ENCODE measurements at places on chromosomes 7 and 10.

GRCh38 chr10:4662576-4663161 lies 163.3 kb upstream of the AKR1E2 start:
- no peak for DNase-seq

GRCh38 chr10:369684-370448 lies 234.6 kb downstream of the ZMYND11 start:
- DNase-seq, result no peak

GRCh38 chr10:5360318-5360915 lies 4.3 kb upstream of the UCN3 start:
- no peak for DNase-seq

GRCh38 chr10:92122941-92123450 lies 167.9 kb downstream of the CPEB3 start:
- no peak for DNase-seq

- peak; percentile 84 for DNase-seq
These were observed 12.4 kb upstream of the HUS1 start for GRCh38 chr7:47991741-47992311.

DNA sequence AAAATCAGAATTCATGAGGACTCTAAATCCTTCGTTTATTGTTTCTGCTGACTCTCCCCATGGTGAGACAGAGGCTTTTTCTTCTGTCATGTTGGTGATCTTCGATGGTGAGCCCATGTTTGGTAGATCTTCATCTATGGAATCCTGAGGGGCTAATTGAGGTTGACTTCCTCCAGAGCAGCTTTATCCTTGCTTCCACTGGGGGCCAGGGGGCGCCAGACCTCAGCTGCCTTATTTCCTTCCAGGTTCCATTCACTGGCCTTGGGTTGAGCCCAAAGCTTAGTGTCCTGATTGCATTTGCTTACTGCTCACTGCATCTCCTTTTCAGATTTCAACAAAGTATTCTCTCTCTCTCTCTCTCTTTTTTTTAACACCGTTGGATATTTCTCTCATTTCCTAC lies 80.7 kb downstream of the GCC1 start:
- no peak for DNase-seq

DNA sequence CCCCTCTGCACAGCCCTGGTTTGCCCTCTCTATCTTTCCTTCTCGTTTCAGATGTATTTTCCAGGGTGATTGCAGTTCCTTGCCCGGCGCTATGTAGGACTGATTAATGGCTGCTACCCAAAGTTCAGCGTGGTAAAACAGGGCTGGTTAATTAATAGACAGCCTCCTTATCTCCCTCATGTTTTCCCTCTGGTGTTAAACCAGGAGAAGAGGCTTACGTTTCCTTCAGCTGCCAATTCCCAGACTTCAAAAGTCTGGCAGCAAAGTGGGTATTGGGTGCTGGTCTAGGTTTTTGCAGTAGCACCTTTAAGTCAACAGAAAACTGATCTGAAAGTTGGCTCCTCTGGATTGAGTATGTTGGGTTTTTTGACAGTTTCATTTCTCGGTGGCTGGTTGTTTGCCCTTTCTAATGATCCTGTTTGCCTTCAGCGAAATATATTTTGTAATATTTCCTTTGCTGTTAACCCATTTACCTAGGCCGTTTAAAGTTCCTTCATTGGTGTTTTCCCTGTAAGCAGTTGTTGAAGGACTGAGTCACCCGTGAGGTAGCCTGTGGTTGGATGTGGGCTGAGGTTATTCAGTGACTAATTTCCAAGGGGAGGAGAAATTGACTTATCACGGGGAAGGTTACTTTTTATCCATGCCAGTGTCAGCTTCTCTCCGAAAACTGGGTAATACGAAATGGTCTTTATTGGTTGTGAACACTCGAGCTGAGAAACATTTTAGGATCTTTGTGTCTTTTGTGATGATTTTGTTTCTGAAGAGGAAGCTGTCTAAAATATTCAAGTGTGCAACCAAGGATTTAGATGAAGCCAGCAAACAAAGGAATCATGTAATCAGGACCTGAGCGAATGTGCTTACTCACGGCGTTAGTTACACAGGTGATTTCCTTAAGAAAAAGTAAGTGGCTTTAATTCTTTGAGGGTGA lies 257.2 kb downstream of the KIAA1217 start:
- no peak for DNase-seq

DNA sequence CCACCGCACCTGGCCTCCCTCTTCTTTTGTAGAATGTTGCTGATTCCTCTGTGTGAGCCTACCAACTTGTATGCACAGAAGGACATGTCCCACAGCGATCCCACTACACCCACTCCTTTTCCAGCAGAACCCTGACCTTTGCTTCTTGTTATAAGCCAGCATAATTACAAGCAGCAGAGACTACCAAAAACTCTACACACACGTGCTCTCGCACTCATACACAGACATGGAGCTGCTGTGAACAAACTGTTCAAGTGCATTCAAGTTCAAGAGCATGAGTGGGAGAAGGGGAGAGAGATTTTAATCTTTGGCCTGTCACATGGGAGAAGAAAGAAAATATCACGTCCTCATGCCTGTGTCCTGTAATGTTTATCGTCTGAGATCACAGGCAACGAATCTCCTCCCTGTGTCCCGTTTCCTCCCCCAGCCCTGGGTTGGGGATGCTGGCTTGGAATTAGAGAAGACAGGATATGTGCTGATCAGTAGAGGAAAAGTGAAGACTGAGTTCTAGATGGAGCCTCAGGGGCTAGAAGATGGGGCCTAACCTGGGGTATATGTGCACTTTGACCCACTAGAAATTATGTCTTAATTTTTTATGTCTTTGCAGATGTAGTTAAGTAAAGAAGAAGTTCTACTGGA lies 79.6 kb downstream of the NHLRC2 start:
- no peak for DNase-seq

DNA sequence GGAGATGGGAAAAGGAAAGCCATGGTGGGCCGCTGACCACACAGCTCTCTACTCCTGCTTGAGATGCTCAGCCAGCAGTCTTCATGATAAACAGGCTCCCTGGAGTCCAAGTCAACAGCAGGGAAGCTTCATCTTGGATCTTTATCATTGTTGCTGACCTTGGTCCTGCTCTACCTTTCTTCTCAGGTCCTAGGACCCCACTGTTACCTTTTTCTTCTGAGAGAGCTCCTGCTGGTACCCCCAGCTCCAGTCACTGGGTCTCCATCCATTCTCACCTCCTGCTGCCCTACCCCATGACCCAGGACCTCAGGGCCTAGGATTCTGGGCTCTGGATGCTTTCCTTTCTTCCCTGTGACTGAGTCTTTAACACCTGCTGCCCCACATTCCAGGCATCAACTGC lies 5.2 kb upstream of the CRTAC1 start:
- no peak for DNase-seq

- peak; percentile 93 for DNase-seq
These were observed 153.7 kb downstream of the FANK1 start for GRCh38 chr10:126049759-126050700.

- no peak for DNase-seq
These were observed 11.1 kb downstream of the MSRB2 start for GRCh38 chr10:23106331-23107072.

All from inflammatory macrophage (primary cell).